ENCODE measurements at places on chromosomes 5 and 9. TPM values are rescaled to one million over a fixed set of nuclear protein-coding genes. Genes with fewer than 3 reads are reported as not detected.

- no peak for DNase-seq
Observed at GRCh38 chr5:122121479-122122465, 7.6 kb upstream of the ZNF474 start.

- DNase-seq: no peak
Observed at GRCh38 chr5:106171132-106171531, 1499.6 kb downstream of the EFNA5 start.

GRCh38 chr5:177133853-177134696, 502 bp downstream of the NSD1 start:
- DNase-seq: peak; percentile 81

- DNase-seq: no peak
Observed at GRCh38 chr9:99023831-99024230, 80.1 kb downstream of the COL15A1 start.

- no peak for DNase-seq
Observed at GRCh38 chr5:9124071-9124470, 421.8 kb downstream of the SEMA5A start.

DNA sequence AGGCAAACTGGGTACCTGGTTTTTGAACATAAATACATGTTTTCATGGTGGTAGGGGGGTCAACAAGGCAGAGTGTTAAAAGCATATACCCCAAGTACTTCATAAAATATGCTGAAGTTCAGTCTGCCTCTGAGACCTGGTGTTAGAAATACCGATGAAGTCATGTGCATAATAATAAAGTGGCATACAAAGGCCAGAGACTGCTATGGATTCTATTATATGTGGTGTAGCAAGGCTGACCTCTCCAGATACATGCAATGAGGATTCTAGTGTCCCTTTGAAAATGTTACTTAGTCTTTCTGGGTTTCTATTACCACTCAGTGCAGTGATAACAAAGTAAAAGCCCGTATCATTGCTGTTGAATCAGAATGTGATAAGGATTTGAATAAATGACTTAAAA, 487.5 kb upstream of the ZNF608 start:
- DNase-seq: no peak

- DNase-seq: no peak
Observed at GRCh38 chr9:76425677-76426453, 31.6 kb upstream of the RFK start.

GRCh38 chr5:114418176-114419066, 56.6 kb downstream of the KCNN2 start:
- DNase-seq: no peak

Gene AJM1
- total RNA-seq: 6.7 TPM

Gene ARSK
- 4.7 TPM for total RNA-seq

Gene IFNA13
- not detected for total RNA-seq
